ENCODE measurements at places on chromosomes 11 and 22.
A peak's percentile ranks its signal among the peaks of the same experiment; 100 is the strongest.

GRCh38 chr11:15276621-15277020, 161.9 kb downstream of the INSC start:
- peak; percentile 31 for DNase-seq

DNA sequence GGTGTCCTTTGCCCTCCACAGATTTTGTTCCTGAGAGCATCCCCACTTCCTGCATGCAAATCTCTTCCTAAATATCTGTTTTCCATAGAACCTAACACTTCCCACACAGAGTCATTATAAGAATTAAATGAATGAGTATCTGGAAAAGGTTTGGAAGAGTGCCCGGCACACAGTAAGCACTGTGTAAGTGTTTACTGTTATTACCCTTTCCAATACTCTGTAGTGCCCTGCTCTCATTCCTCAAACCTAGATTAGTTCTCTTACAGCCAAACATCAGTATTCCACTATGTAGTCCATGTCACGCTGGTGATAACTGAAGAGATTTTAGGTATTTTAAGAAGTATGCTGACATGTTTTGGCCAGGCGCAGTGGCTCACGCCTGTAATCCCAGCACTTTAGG, 57.3 kb upstream of the PHF21A start:
- no peak for DNase-seq

DNA sequence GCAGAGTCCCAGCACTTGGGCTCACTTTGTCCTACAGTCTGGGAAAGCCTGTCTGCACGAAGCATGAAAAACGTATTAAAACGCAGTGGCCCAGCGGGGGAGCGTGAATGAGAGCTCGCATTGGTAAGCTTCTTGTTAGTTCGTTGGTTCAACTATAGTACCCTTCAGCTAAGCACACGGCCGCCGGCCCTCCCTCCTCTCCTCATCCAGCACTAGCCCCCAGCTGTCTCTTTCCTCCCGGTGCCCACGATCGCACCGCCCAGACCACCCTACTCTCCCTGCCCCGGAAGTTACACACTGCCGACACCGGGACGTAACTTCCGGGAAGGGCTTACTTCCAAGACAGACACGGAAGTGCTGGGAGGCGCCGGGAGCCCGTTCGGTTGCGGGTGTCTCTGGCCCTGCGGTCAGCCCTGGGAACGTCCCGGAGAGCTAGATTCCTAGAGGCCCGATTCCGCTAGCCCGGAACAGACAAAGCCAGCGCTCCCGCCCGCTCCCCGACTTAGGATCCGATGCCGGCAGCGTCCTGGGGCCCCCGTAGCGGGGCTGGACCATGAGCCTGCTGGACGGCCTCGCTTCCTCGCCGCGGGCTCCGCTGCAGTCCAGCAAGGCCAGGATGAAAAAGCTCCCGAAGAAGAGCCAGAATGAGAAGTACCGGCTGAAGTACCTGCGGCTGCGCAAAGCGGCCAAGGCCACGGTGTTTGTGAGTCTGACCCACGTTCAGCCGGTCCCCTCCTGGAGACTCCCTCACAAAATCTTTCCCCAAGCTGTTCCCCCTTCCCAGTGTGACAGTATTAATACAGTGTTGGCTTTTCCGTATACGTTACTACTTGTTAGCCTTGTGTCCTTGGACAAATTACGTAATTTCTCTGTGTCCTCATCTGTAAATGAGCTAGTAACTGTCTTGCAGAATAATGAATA, at the start of gene TBRG1:
TBRG1 (plus strand) TSS at position 334 of the 921 bp plus-strand sequence; CDS start at position 554, 220 bp downstream.
- DNase-seq: peak; percentile 94

GRCh38 chr11:129825380-129825779, 9.7 kb downstream of the TMEM45B start:
- peak; percentile 23 for DNase-seq

- DNase-seq: no peak
Observed at GRCh38 chr11:66464916-66465315, 1.8 kb upstream of the PELI3 start.

- peak; percentile 42 for DNase-seq
Observed at GRCh38 chr11:88501541-88501940, 164.0 kb upstream of the CTSC start.
